ENCODE measurements at places on chromosomes 13 and 19. TPM values are rescaled to one million over a fixed set of nuclear protein-coding genes. Genes with fewer than 3 reads are reported as not detected.

The ZNF446 gene
- total RNA-seq: 9.5 TPM

The ZNF682 gene
- total RNA-seq: 3.5 TPM

The EFNA2 gene
- not detected for total RNA-seq

The IFNL1 gene
- not detected for total RNA-seq

The VSTM2B gene
- total RNA-seq: not detected

The RXFP2 gene
- total RNA-seq: not detected

The ELF1 gene
- total RNA-seq: 41.6 TPM

The LHFPL6 gene
- 39.7 TPM for total RNA-seq

The EMC10 gene
- 78.1 TPM for total RNA-seq

The ENOX1 gene
- total RNA-seq: 2.1 TPM

The UBE2L5 gene
- total RNA-seq: 0.09 TPM

The CCDC122 gene
- total RNA-seq: 6.0 TPM

The SHISA7 gene
- not detected for total RNA-seq

The IL4I1 gene
- total RNA-seq: 2.1 TPM

The ACER1 gene
- not detected for total RNA-seq

The DKKL1 gene
- 0.59 TPM for total RNA-seq

The SLC7A10 gene
- total RNA-seq: not detected

The CRB3 gene
- not detected for total RNA-seq

The POLR1G gene
- 7.4 TPM for total RNA-seq

The ATP4A gene
- total RNA-seq: not detected

The PRTN3 gene
- not detected for total RNA-seq

The INTS6 gene
- 51.7 TPM for total RNA-seq

The PTGER1 gene
- 5.6 TPM for total RNA-seq

The SHANK1 gene
- total RNA-seq: 6.8 TPM

The SLC6A16 gene
- 0.14 TPM for total RNA-seq

The ZNF77 gene
- 5.0 TPM for total RNA-seq

The ODAD3 gene
- total RNA-seq: 0.30 TPM

The ATXN8OS gene
- total RNA-seq: not detected

The TUBB4A gene
- total RNA-seq: not detected

The FPR1 gene
- total RNA-seq: 1.6 TPM

The EDNRB gene
- 1.8 TPM for total RNA-seq

The ONECUT3 gene
- total RNA-seq: not detected

The YJEFN3 gene
- total RNA-seq: 0.89 TPM

The C1QTNF9 gene
- not detected for total RNA-seq

The PGLYRP2 gene
- total RNA-seq: not detected

The CD37 gene
- total RNA-seq: under 0.01 TPM

The ZNF112 gene
- total RNA-seq: 9.2 TPM

The ZNF566 gene
- 11.4 TPM for total RNA-seq

The PRR12 gene
- total RNA-seq: 2.7 TPM

The ZNF560 gene
- 5.8 TPM for total RNA-seq

The ZNF101 gene
- total RNA-seq: 5.2 TPM

The PDX1 gene
- total RNA-seq: not detected

The ZNF850 gene
- 7.5 TPM for total RNA-seq

The SIGLEC10 gene
- total RNA-seq: not detected
